ENCODE measurements at places on chromosomes 11 and 22.
A peak's percentile ranks its signal among the peaks of the same experiment; 100 is the strongest.

DNA sequence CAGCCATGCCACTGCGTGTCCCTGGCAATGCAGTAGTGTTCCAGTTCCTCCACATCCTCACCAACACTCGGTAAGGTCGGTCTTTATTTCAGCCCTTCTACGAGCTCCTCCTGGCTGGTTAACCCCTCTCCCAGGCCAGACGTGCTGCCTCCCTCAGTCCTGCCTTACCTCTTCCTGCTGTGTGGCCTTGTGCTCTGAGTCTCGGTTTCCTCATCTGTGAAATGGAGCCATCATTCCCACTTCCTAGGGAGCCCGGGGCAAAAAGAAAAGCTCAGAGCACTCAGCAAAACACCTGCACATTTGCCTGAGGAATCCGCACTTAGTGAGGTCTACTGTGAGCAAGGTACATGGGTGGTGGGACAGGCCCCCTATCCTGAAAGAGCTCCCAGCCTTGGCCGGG lies 9.8 kb downstream of the TP53I11 start:
- DNase-seq = no peak

GRCh38 chr22:29309332-29310064 lies 3.0 kb downstream of the GAS2L1 start:
- DNase-seq = peak; percentile 93

- DNase-seq = peak; percentile 76
Measured at GRCh38 chr22:24155627-24156140, 25.6 kb upstream of the SUSD2 start.

DNA sequence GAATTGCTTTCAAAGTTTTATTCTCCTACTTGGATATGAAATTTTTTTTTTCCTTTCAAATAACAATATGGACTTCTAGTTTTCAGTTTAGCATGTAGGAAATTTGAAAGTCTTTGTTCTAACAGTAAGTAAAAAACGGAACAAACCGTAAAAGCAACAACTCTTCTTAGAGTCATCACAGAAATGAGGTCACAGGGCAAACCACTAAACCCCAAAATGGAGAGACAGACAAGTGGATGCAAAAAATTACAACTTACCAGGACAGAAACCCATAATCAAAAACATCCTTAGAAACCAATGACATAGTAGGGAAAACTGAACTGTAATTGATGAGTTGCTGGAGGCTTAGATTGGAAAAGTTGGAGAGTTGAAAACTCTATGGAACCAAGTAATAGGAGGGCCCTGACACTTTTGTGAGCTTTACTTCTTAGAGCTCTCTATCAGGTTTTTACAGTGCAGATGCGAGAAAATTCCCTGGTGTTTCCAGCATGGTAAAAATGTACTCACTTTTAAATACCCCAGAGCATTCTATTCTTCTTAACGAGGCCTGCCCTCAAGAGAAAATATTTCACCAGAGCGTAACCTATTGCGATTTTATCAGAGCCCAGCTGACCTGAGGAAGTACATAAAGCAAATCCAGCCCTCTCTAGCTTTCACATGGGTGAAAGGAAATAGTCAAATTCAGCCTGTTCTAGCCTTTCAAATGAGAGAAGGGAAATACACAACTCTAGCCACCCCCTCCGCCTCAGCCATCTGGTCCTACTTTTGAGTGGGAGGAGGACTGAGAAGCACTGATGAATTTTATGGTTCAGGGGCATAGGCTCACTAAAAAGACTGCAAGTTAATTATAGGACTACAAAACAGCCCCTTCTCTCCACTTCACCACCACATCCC lies 39.1 kb downstream of the CASP12 start:
- no peak for DNase-seq
